ENCODE measurements at places on chromosomes 2 and 18.

GRCh38 chr2:69565431-69565839 lies 78.1 kb downstream of the AAK1 start:
- no peak for DNase-seq

GRCh38 chr2:184597571-184597991 lies 748 bp upstream of the ZNF804A start:
- peak; percentile 83 for DNase-seq

GRCh38 chr18:59049721-59050660 lies 89.7 kb upstream of the SEC11C start:
- no peak for DNase-seq

DNA sequence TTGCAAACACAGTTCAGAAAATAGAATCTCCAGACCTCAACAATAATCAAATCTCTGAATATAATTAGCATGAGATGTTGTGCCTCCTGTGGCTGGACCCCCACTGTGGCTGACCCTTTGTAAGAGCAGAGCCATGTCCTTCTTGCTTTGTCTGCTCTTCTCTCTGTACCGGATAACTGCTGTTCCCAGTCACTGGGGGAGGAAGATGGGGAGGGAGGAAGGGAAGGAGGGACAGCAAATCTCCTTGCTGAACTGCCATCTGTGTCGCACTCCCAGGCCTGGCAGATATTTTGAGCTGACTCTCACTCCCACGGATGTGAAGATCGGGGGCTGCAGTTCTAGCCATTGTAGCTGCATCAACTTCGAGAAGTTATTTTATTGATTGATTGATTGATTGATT lies 319.0 kb upstream of the CXCR4 start:
- no peak for DNase-seq

- DNase-seq: no peak
These were observed 415.0 kb upstream of the NRP2 start for GRCh38 chr2:205267323-205267722.

DNA sequence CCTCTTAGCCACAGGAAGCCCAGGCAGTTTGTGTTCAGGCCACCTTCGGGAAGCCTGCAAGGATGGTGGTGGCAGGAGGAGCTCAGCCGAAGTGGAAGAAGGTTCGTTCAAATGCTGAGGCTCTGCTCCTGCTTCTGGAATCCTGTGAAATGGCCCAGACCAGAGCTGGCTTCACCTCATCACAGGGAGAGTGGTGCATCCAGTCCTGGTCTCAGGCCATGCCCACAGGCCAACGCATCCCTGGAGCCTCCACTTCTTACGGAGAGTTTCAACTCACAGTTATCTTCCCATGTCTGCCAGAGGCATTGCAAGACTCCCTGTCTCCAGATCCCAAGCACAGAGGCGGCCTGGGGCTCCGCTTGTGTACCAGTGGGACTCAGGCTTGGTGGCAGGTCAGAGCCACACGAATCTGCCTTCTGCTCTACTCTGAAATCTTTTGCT lies 82.3 kb downstream of the NDUFA10 start:
- no peak for DNase-seq

- DNase-seq: no peak
These were observed 11.6 kb upstream of the CASP10 start for GRCh38 chr2:201171259-201171814.

DNA sequence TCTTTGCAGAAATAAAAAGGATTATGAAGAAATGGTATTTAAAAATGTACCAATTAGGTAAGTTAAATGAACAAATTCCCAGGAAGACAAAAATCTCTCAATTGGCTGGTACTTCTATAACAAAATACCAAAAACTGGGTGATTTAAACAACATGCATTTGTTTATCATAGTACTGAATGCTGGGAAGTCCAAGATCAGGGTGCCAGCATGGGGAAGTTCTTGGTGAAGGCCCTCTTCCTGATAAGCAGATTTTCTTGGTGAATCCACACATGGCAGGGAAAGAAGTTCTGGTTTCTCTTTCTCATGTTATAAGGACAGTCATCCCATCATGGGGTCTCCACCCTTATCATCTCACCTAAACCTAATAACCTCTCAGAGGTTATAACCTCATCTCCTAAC lies 271.6 kb upstream of the SETBP1 start:
- no peak for DNase-seq

GRCh38 chr2:224263571-224264043 lies 138.3 kb downstream of the FAM124B start:
- DNase-seq: peak; percentile 28

DNA sequence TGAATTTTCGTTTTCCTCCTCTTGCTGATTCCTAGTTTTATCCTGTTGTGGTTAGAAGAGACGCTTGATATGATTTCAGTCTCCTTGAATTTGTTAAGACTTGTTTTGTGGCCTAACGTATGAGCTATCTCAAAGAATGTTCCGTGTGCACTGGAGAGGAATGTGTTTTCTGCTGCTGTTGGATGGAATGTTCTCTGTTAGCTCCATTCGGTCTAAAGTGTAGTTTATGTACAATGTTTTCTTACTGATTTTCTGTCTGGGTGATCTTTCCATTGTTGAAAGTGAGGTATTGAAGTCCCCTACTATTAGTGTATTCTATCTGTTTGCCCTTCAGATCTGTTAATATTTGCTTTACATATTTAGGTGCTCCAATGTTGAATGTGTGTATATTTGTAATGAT lies 25.9 kb downstream of the COLEC11 start:
- DNase-seq: peak; percentile 64

GRCh38 chr2:21837168-21837960 lies 713.6 kb downstream of the TDRD15 start:
- peak; percentile 81 for DNase-seq

DNA sequence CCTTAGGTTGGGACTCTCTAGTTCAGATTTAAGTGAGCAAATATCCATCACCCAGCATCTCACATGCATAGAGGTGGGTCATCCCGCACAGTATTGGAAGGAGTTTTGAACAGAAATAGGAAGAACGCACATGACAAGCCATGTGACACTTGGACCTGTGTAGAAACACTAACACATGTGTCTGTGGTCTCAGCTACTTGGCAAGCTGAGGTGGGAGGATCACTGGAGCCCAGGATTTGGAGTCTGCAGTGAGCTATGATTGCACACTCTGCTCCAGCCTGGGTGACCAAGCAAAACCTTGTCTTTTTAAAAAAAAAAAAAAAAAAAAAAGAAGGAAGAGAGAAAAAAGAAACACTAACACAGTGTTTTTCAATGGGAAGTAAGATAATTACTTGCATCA lies 5.4 kb upstream of the MTCL1 start:
- no peak for DNase-seq

- DNase-seq: no peak
These were observed 128.3 kb upstream of the HS6ST1 start for GRCh38 chr2:128446874-128447537.

- no peak for DNase-seq
These were observed 3.8 kb downstream of the ASXL3 start for GRCh38 chr18:33581856-33582255.

- peak; percentile 48 for DNase-seq
These were observed 18.2 kb downstream of the IWS1 start for GRCh38 chr2:127508023-127508630.

- peak; percentile 21 for DNase-seq
These were observed 331.0 kb downstream of the METTL4 start for GRCh38 chr18:2240311-2240705.

DNA sequence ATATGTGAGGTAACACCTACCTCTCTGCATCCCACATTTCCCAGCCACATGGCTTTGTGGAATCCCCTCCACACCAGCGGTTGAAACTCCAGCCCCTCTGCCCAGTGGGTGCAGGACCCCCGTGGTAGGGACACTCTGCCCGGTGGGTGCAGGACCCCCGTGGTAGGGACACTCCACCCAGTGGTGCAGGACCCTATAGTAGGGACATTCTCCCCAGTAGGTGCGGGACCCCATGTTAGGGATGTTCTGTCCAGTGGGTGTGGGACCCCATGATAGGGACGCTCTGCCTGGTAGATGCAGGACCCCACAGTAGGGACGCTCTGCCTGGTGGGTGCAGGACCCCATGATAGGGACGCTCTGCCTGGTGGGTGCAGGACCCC lies 11.5 kb downstream of the COPS9 start:
- no peak for DNase-seq

DNA sequence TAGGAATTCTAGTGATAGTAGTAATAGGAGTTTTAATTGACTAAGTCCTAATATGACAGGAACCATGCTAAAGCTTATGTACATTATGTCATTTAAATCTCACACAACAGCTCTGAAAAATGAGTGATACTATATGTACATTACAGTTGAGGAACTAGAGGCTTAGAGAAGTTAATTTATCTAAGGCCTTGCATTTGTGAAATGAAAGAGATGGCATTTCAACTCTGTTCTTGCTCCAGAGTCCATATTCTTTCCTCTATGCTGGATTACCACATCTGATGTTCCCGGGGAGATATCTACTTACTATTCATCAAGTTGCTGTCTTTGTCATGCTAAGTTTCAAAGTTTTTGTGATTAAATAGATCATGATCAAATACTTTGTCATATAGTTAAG lies 5.7 kb downstream of the AGPS start:
- peak; percentile 55 for DNase-seq

DNA sequence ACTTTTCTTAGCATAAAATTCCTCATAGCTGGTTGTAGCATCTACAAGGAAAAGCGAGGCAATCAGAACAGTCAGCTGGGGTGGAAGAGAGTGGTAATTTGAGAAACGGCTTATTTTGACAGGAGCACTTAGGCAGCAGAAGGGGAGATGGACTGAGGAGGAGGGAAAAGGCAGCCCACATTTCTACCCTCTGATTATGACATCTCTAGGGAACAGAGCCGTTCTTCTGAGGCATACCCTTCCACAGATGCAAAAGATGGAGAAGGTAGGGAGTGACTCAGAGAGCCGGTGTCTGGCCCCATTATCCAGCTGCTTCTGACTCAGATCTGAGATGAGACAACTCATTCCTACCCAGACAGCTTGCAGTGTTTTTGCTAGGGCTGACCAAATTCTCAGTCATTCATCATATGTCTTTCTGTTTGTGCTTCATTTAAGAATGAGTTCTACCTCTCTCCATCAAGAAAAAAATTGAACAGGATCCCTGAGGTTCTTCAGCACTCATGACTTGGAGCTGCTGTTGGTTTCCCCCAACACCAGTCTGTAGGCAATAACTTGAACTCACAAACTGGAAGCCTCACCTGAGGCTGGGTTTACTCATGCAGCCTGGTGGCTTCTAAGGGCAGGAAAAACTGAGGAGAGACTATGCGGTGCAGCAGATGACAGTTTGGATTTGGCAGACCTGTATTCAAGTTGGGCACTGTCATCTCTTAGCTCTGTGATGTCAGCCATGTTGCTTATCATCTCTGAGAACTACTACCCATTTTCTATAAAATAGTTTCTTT lies 15.9 kb upstream of the SEC11C start:
- DNase-seq: peak; percentile 62

DNA sequence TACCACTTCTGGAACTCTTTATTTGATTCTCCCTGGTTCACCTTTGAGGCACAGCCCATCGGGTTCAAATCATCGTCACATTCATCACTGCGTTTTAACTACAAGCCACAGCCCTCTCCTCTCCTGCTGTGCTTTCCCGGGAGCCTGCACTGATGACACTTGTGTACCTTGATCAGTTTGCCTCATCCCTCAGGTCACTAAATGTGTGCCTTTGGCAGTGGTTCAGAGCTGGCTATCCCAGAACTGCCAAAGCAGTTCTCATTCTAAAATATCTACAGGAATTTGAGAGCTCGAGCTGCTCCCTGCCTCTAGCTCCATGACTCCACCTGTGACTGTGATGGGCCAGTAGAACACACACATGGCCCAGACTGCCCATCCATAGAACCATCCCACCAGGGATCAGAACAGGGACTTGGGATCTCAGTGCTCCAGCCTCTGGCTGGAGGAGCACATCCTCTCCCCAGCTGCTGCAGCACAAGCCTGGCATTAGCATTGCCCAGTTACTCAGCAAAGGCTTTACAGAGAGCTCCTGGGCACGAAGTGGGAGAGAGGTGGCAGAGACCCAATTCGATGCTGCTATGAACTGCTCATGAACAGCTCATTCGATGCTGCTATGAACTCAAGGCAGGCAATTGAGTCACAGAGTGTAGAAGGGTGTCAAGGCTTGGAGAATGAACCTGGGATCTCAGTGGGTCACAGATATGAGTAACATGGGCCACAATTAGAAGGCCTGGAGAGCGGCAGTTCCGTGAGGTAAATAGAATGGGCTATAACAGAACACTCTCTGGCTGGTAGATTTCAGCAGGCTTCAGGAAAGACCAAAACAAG lies 41.9 kb downstream of the EVA1A start:
- no peak for DNase-seq

- DNase-seq: no peak
These were observed 277.7 kb upstream of the MAP2 start for GRCh38 chr2:209145941-209146681.

All from mesenchymal stem cell (in vitro differentiated cells and primary cell).